ENCODE measurements at places on chromosomes 12 and 14.

DNA sequence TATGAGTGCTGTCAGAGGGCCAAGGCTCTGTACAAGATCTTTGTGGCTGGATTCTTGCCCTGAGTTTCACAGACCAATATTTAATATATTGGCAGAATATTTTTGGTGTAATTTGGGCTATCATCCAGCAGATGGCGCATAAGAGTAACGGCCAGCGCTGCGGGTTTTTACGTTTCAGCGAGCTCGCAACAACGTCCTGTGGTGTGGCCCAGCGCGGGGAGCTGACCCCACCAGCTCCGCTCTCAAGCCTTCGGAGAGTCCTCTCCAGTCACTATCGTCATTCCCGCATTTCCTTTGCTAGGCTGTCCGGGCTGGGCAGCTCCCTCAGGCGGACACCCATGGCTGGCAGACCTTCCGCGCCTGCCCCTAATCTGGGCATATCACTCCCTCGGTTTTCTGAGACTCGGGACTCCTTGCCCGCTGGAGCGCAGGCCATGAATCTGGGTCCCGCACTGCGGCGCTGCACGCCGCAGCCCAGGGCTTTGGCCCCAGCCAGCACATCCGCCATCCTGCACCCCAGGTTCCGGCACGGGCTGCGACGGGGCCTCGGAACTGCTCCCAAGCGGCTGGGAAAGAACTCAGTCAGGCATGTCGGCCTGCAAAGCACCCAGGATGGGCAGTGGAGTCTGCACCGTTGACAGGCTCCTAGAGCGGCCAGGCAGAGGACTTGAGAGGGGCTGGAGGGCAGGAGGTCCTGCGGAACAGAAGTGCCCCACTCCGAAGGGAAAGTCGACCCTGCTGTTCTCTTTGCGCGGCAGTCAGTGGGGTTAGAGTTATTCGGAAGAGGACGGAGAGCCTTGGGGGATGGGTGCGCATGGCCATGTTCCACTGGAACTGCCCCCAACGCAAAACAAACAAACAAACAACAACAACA lies 18.4 kb downstream of the OLR1 start:
- peak; percentile 82 for DNase-seq

GRCh38 chr14:37709419-37710195 lies 114.2 kb downstream of the TTC6 start:
- no peak for DNase-seq

- no peak for DNase-seq
Measured at GRCh38 chr12:121461048-121461447, 61.1 kb downstream of the RNF34 start.

DNA sequence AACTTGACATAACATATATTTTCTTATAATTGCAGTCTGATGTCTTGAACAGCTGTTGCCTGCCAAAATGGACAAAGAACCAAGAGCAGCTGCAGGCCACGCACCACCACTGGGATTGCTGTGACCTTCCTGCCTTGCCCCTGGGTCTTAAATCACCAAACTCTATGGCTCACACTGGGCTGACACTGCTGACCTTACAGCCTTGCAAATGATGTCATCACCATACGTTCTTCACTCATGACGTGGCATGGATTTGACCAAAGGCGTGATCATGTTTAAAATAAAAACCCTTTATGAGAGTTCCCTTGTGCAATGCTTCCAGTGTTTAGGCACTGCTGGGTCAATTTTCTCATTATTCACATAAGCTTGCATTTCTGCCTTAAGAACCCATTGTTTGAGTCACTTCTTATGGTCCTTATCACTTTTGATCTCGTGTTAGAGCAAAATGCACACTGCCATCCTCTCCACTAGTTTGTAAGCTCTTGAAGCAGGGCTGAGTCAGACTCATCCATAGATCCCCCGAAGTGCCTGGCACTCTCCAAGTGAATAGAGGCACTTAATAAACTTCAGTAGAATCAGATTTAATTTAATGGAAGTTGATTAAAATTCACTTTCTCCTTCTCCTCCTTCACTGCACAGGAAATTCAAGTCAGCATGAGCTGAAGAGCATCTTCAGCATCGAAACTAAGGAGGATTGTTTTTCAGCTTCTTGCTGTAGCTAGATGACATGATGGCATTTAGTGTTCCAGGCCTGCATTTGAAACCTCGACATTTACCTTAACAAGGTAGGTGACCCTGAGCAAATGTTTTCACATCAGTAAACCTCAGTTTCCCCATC lies 132.4 kb upstream of the PZP start:
- no peak for DNase-seq

- DNase-seq: no peak
Measured at GRCh38 chr14:23494223-23494622, 24.7 kb downstream of the NGDN start.

GRCh38 chr12:76916170-76916540 lies 37.3 kb upstream of the CSRP2 start:
- DNase-seq: no peak

GRCh38 chr12:25855716-25856115 lies 102.8 kb upstream of the RASSF8 start:
- no peak for DNase-seq

GRCh38 chr12:109500406-109501185 lies 23.2 kb downstream of the UBE3B start:
- DNase-seq: no peak

DNA sequence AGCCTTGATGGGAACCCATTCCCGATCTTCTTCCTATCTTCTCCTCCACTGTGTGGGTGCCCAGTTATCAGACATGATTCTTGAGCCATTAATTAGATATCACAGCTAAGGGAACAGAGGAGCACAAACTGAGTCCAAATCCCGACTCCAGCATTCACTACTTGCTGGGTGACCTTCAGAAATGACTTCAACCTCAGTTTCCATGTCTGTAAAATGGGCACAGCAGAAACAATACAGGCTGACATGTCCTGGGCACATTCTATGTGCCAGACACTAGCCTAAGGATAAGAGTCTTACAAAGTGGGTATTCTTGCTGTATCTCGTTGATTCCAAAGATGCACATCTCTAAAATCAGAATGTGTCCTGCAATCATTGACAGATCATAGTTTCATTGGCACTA lies 128.7 kb upstream of the NOS1 start:
- DNase-seq: no peak

DNA sequence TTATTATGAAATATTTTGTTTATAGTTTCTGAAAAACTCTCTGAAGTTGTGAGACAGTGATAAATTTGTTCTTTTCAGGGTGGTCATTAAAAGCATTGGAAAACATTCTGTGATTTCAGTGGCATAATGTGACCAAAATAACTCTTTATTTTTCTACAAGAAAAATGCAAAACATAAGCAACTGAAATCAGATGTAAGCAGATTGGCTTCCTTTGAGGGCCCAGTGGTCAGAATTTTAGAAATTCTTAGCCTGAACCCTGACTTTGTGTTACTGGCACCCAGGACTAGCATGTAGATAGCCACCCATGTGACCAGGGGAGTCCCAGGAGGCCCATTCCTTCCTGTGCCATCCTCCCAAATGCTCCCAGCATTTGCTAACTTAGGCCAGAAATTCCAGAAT lies 145.6 kb upstream of the SLC38A2 start:
- DNase-seq: no peak

DNA sequence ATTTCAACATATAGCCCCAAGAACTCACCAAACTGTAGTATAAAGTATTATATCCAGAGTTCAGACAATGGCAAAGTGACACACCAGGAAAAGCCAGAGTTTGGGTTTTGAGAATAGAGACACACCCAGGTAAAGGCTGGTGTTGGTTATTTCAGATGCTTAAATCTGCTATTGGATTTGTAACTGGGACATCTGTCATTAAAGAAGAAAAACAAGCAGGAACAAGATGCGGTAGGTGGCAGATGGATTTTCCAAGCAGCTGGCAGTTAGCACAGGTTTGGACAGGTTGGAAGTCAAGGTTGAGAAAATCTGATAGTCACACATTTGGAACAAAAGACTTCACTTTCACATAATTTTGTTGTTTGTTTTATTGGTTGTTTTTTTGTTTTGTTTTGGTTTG lies 14.4 kb upstream of the CDK17 start:
- DNase-seq: no peak

DNA sequence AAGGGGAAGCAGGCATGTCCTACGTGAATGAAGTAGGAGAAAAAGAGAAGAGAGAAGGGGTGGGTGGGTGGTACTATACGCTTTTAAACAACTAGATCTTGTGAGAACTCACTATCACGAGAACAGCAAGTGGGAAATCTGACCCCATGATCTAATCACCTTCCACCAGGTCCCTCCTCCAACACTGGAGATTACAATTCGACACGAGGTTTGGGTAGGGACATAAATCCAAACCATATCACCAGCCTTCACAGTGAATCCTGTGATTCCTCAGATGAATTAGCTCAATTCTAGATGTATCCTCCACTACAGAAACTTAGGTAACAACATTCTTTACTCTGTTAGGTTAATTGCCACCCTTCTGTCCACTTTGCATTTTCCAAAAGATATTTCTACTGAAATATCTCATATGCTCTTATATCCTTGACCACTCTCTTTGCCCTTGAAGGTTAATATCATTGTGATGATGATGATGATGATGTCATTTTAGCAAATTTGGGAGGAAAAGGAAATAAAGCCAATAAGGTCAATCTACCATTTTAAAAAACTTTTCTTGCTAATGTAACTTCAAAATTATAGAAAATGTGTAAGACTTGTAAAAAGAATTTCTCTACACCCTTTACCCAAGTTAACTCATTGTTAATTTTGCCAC lies 23.2 kb upstream of the CCNT1 start:
- DNase-seq: no peak

- no peak for DNase-seq
Measured at GRCh38 chr12:109880938-109881337, 597 bp upstream of the GLTP start.

GRCh38 chr14:96268431-96269358 lies 12.7 kb downstream of the BDKRB1 start:
- no peak for DNase-seq

- DNase-seq: no peak
Measured at GRCh38 chr14:81332725-81333124, 67.4 kb downstream of the STON2 start.

DNA sequence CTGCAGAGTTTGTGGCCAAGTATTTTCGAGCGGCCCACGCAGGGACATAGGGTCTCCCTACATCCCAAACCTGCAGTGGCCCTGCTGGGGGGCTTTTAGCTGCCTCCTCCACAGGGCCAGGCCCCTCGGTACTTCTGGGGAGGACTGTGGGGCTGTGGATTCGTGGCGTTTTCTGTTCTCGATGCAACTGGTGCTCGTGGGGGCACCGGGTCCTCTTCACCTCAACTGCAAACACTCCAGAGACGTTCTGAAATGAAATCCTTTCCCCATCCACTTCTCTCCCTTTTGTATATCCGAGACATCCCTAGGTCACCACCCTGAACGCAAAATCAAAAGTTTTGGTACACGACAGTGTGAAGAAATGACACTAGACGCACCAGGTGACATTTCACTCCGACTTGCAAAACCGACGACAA lies 2.3 kb downstream of the RFX4 start:
- no peak for DNase-seq

GRCh38 chr12:132026061-132026795 lies 76.5 kb downstream of the EP400 start:
- DNase-seq: no peak

DNA sequence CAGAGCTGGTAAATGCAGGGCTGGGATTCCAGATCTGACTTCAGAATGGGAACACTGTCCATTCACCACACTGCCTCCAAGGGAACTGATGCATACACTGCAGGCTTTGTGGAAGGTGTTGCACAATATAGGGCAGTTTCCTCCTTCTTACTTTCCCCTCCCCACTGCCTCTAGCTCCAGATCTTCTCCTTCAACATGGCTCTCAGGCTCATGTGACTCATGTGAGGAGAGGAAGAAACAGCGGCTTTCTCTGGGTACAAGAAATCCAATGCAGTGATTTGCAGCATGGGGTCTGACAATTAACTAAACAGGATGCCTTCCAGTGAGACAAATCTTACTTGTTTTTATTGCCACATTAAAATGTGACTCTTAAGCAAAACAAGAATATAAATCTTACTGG lies 447.6 kb upstream of the CCDC196 start:
- DNase-seq: no peak

- DNase-seq: no peak
Measured at GRCh38 chr14:98791661-98792060, 480.3 kb downstream of the BCL11B start.

GRCh38 chr12:58416236-58416635 lies 474.9 kb downstream of the ATP23 start:
- no peak for DNase-seq

DNA sequence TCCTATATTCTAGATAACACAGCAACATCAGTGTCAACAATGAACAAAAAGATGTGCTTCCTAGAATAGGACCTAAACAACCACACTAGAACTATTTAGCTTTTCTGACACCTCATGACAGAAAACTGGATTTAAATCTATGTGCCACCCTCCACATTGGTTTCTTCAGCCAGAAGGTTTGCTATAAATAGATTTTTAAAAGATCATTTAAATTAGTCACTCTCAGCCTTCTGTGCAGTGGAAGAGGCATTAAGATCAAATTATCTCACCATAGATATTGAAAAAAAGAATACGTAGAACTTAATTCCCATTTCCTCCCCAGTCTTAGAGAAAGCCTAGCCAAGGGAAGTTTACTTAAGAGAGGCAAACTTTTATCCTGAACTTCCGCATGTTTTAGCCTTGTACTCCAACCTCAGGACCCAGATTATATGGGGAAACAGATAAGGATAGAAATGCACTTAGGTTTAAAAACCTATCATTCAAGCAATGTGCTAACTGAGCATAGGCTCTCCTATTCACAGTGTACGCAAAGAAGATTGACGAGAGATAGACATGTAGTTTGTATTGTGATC lies 59.6 kb downstream of the NELL2 start:
- DNase-seq: no peak

- DNase-seq: no peak
Measured at GRCh38 chr14:44613061-44613712, 106.1 kb upstream of the FSCB start.

GRCh38 chr14:77240336-77240915 lies 30.6 kb downstream of the NGB start:
- DNase-seq: no peak

GRCh38 chr12:50174971-50175715 lies 8.0 kb upstream of the CERS5 start:
- DNase-seq: no peak

GRCh38 chr12:129467726-129468125 lies 436.1 kb downstream of the TMEM132D start:
- no peak for DNase-seq

- DNase-seq: no peak
Measured at GRCh38 chr14:86858031-86858430, 1135.0 kb downstream of the GALC start.

- no peak for DNase-seq
Measured at GRCh38 chr14:37417833-37418232, 177.2 kb downstream of the FOXA1 start.

- DNase-seq: no peak
Measured at GRCh38 chr14:28901631-28902030, 135.0 kb downstream of the FOXG1 start.
